GM23248 (cell line): ENCODE measurements at places on chromosomes 16 and 17.

GRCh38 chr17:16081507-16082087, 82.0 kb downstream of the TTC19 start:
- H3K4me1 ChIP-seq: peaks cover 19% of the 10 kb centered on the region
- no peak overlapping the region for H3K27ac ChIP-seq
- H3K4me3 ChIP-seq: no peak overlapping the region
- no peak for DNase-seq
- peaks cover 54% of the 10 kb centered on the region for H3K36me3 ChIP-seq

GRCh38 chr16:25888868-25889267, 197.1 kb downstream of the HS3ST4 start:
- no peaks in the 10 kb centered on the region for H3K4me1 ChIP-seq
- no peaks in the 10 kb centered on the region for H3K36me3 ChIP-seq
- H3K27ac ChIP-seq: no peak overlapping the region
- H3K27me3 ChIP-seq: no peaks in the 10 kb centered on the region
- DNase-seq: no peak
- no peak overlapping the region for H3K4me3 ChIP-seq

GRCh38 chr17:31916491-31917064, 15.1 kb upstream of the UTP6 start:
- H3K4me1 ChIP-seq: peaks cover 24% of the 10 kb centered on the region
- no peaks in the 10 kb centered on the region for H3K27me3 ChIP-seq
- H3K27ac ChIP-seq: no peak overlapping the region
- no peak for DNase-seq
- no peak overlapping the region for H3K4me3 ChIP-seq

DNA sequence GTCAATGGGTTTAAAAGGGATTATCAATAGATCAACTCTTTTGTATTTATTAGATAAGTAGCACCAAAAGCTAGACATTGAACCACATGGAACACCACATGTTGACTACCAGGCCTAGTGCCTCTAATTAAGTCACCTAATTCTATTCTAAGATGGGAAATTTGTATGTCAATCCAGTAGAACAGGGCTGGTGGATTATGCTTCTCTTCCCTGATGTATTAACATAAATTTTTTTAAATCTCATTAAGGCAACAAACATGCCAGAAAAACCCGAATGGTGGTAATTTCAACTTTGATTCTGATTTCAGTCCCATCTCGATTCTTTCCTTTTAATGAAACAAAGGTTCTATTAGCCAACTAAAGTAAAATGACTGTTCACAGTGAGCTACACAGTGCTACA, 92.6 kb downstream of the KANSL1 start:
- peak overlapping the region; percentile 9; the same call in 1 of the 2 replicates for H3K4me3 ChIP-seq
- no peaks in the 10 kb centered on the region for H3K36me3 ChIP-seq

DNA sequence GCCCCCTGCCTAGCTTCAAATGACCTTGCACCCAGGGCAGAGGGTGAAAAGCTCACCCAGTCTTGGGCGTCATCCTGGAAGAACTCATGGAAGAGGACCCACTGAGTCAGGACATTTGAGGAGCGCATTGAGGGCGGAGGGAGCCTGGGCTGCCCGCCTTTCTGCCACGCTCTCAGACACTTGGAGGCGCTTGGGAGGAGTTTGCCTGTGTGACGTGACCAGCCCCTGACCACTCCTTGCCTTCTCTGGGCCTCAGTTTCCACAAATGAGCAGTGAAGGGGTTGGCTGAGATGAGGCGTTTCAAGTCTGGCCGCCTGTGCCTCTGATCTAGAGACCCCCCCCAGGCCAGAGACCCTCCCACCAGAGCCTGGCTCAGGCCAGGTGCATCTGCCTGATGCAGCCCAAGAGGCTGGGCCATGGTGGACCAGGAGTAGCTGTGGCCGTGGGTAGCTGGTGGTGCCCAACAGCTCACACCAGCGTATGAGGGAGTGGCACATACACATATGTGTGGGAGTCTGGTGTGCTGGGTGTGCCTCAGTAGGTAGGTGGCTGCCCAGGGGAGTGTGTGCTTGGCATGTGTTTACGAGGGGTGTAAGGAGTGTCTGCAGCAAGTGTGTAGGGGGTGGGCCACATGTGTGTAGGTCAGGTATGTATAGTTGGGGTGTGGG, 80.2 kb upstream of the TOB1 start:
- no peaks in the 10 kb centered on the region for H3K36me3 ChIP-seq
- H3K4me3 ChIP-seq: no peak overlapping the region
- H3K27ac ChIP-seq: no peak overlapping the region
- H3K4me1 ChIP-seq: peaks cover 19% of the 10 kb centered on the region
- DNase-seq: no peak

DNA sequence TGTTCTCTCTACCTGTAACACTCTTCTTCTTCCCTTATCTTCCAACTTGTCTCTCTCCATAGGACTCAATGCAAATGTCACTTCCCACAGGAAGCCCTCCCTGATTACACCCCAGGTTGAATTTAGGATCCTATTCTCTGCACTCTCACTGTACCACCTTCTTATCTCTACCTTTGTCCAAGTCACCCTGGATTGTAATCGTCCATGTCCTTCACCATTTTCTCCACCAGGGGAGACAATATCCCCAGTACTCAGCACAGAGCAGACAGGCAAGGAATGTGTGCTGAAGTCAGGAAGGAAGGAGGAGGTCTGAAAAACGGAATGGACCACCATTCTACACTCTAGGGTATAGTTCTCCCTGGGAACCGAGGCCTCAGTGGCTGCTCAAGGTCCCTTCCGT, 14.2 kb downstream of the C16orf82 start:
- H3K27ac ChIP-seq: no peak overlapping the region
- H3K4me3 ChIP-seq: no peak overlapping the region
- H3K36me3 ChIP-seq: no peaks in the 10 kb centered on the region
- H3K4me1 ChIP-seq: no peaks in the 10 kb centered on the region
- peaks cover 16% of the 10 kb centered on the region for H3K27me3 ChIP-seq

DNA sequence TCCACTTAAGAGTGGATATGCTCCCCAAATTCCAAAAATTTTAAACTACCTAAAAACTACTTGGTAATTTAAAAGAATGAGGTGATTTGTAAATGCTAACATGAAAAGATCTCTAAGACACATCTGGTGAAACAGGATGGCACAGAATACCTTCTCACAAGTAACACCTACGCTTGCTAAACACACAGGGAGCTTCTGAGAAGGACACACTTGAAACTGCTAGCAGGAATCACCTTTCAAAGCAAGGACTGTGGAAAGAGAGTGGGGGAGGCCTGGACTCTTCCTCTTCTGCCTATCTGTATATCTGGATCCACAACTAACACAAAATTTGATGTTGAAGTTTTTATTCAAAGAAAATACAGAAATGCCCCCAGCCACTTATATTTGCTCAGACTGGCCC, 52.4 kb downstream of the CYTH1 start:
- H3K4me3 ChIP-seq: no peak overlapping the region
- no peaks in the 10 kb centered on the region for H3K36me3 ChIP-seq
- no peak overlapping the region for H3K27ac ChIP-seq
- no peak for DNase-seq

DNA sequence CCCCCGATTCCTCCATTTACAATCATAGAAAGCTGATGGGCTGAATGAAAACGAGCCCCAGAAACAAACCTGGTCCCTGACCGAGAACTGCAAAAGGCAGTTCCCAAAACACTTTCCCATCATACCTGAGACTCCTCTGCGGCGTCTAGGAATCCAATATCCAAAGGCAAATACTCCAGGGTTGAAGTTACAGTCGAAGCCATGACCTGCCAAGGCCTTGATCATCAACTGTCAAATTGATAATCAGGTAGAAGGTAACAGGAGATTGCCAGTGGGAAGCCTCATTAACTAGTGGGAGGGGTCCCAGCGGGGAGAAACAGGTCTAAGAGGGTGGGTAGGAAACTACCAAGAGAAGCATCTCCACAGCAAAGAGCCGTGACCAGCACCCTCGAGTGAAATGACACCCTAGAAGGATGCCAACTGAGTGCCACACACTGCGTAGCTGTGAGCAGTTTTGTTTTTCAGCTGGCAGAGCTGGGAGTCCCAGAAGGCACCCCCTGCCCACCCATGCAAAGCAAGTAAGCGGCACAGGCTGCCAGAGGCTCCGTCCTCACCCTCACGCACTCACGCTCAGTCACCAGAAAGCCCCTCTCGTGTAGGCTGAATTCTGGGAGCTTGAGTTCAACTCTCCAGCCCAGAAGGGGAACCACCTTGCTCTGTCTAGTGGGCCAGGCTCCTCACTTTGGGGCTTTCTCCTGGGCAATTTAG, 146.1 kb downstream of the GAS7 start:
- H3K36me3 ChIP-seq: no peaks in the 10 kb centered on the region
- H3K4me1 ChIP-seq: peaks cover 12% of the 10 kb centered on the region
- no peak overlapping the region for H3K4me3 ChIP-seq
- H3K27ac ChIP-seq: no peak overlapping the region

- no peak overlapping the region for H3K4me3 ChIP-seq
- no peaks in the 10 kb centered on the region for H3K36me3 ChIP-seq
- H3K27me3 ChIP-seq: peaks cover 64% of the 10 kb centered on the region
- no peak overlapping the region for H3K27ac ChIP-seq
These were observed 14.1 kb upstream of the NTN1 start for GRCh38 chr17:9007052-9007714.

GRCh38 chr16:22402191-22402590, 27.8 kb upstream of the CDR2 start:
- H3K4me1 ChIP-seq: peaks cover 35% of the 10 kb centered on the region
- H3K4me3 ChIP-seq: peak overlapping the region; percentile 31
- H3K27me3 ChIP-seq: no peaks in the 10 kb centered on the region
- peak overlapping the region; percentile 49 for H3K27ac ChIP-seq
- DNase-seq: peak; percentile 50

GRCh38 chr17:58331815-58332777, 3.5 kb upstream of the TSPOAP1 start:
- H3K27me3 ChIP-seq: no peaks in the 10 kb centered on the region
- no peak overlapping the region for H3K27ac ChIP-seq
- peaks cover 14% of the 10 kb centered on the region for H3K4me1 ChIP-seq
- H3K4me3 ChIP-seq: no peak overlapping the region
- H3K36me3 ChIP-seq: no peaks in the 10 kb centered on the region

DNA sequence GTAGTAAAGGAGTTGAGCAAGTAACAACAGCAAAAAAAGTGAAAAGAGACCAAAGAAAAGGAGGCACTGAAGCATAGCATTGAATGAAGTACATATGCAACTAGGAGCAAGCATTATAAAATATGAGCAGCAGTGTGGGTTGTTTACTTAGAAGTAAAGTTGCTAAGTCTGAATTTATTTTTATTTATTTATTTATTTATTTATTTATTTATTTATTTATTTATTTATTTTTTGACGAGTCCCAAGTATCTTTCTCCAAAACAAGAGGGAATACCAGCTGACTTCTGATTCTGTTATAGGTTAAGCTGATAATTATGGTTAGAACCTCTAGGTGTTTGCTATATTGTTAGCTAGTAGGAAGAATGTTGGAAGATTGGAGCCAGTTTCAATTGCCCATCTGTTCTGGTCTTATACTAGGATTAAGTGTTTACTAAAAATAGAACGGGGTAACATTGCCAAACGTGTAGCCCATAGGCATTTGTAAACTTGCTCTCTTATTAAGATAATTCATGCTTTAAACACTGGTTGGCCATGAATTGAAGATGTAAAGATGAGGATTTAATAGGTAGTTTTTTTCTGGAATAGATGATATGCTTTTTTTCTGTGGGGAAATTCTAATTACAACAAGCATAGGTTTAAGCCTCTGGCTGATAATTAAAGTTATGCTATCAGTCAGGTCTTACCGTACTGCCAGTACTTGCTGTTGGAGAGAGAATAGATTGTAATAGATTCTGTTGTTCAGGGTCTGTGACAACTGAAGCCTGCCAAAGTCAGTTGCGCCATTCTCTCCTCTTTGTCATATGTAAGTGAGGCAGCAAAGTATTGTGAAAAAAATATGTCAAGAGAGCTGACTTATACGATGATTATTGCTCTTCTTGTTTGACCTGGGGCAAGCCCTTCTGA, 66.7 kb downstream of the PPM1E start:
- H3K4me1 ChIP-seq: no peaks in the 10 kb centered on the region
- H3K27me3 ChIP-seq: 0 out of 2 replicates have a peak, but pooled peaks cover 7% of the 10 kb centered on the region
- H3K27ac ChIP-seq: no peak overlapping the region
- no peak overlapping the region for H3K4me3 ChIP-seq

GRCh38 chr16:3654249-3654991, at the start of gene DNASE1:
TSS of gene DNASE1 (plus strand) at chr16:3654691. CDS start at chr16:3655374, 683 bp downstream.
- DNase-seq: peak; percentile 77
- 0 out of 2 replicates have a peak, but pooled peaks cover 1% of the 10 kb centered on the region for H3K36me3 ChIP-seq
- no peak within 1 kb of the TSS for H3K4me3 ChIP-seq
- no peak within 1 kb of the TSS for H3K27ac ChIP-seq
- H3K4me1 ChIP-seq: no peaks in the 10 kb centered on the region

GRCh38 chr16:66273644-66274334, 92.7 kb upstream of the CDH5 start:
- H3K27me3 ChIP-seq: no peaks in the 10 kb centered on the region
- H3K4me1 ChIP-seq: peaks cover 18% of the 10 kb centered on the region
- H3K27ac ChIP-seq: no peak overlapping the region
- H3K4me3 ChIP-seq: no peak overlapping the region
- peak; percentile 82 for DNase-seq

DNA sequence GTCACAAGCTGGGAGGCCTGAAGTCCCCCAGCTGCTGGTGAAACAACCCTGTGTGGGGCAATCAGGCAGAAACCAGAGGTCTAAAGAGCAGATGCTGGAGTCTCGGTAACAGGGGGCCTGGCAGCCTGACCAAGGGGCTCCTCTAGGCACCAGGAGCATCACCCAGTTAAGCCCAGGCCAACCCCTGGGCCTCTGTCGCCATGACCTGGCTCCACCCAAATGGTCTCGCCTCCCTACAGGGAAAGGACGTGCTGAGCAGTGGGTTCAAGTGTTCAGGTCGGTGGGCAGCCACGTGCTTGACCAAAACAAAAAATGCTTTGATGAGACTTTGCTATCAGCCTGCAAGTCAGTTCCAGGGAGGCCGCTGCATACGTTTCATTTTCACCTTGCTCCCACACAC, 240.3 kb downstream of the ZNF423 start:
- H3K4me3 ChIP-seq: no peak overlapping the region
- no peak overlapping the region for H3K27ac ChIP-seq
- H3K36me3 ChIP-seq: no peaks in the 10 kb centered on the region

DNA sequence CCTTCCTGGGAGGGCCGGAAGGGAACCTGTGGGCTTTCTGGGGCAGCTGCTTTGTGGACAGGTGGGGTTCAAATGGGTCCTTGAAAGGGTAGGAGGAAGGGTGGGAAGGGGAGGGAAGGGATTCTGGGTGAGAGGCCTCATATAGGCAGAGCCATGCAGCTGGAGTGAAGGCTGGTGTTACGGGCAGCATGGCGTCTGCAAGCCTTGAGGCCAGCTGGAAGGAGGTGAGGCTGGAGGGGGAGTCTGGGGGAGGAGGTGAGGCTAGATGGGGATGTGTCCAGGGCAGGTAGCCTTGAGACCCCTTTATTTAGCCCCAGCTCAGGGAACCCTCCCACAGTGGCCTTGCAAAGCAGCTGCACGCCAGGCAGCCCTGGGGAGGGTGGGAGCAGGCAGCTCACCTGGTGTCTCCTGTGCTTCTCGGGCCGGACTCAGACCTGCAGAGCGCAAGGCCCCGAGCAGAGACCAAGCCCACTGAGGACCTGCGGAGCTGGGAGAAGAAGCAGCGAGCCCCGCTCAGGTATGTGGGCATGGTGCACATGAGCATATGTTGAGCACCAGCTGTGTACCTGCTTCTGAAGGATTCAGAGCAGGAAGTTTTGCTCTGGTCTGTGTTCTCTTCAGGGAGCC, 50.6 kb downstream of the SNX20 start:
- DNase-seq: no peak
- H3K36me3 ChIP-seq: no peaks in the 10 kb centered on the region
- H3K4me1 ChIP-seq: no peaks in the 10 kb centered on the region
- peaks cover 16% of the 10 kb centered on the region; the same call in 1 of the 2 replicates for H3K27me3 ChIP-seq
- no peak overlapping the region for H3K27ac ChIP-seq
